ENCODE measurements at places on chromosomes 5 and 9. TPM values are rescaled to one million over a fixed set of nuclear protein-coding genes. Genes with fewer than 3 reads are reported as not detected.

The PRRX2 gene
- total RNA-seq: not detected

The LHX3 gene
- not detected for total RNA-seq

The GABRA6 gene
- not detected for total RNA-seq

The HTR4 gene
- not detected for total RNA-seq

The BRINP1 gene
- not detected for total RNA-seq

The RGMB gene
- total RNA-seq: 18.7 TPM

The PIP5K1B gene
- 0.49 TPM for total RNA-seq

The IRX1 gene
- total RNA-seq: not detected

The STK32A gene
- total RNA-seq: not detected

The OR1Q1 gene
- 0.69 TPM for total RNA-seq

The ITGA2 gene
- 0.16 TPM for total RNA-seq

- no peaks in the 10 kb centered on the region for H3K36me3 ChIP-seq
- no peak overlapping the region for H3K4me3 ChIP-seq
- H3K4me1 ChIP-seq: no peaks in the 10 kb centered on the region
- no peak for DNase-seq
- no peaks in the 10 kb centered on the region for H3K27me3 ChIP-seq
- H3K27ac ChIP-seq: no peak overlapping the region
Observed at GRCh38 chr5:34541067-34541466, 115.1 kb upstream of the RAI14 start.

GRCh38 chr9:104094534-104095015, 466 bp downstream of the SMC2 start:
- H3K4me3 ChIP-seq: peak overlapping the region; percentile 87
- no peak for DNase-seq
- peaks cover 11% of the 10 kb centered on the region for H3K4me1 ChIP-seq
- H3K36me3 ChIP-seq: no peaks in the 10 kb centered on the region
- no peaks in the 10 kb centered on the region for H3K27me3 ChIP-seq
- peak overlapping the region; percentile 94 for H3K27ac ChIP-seq

GRCh38 chr5:16889203-16889971, 46.7 kb downstream of the MYO10 start:
- no peaks in the 10 kb centered on the region for H3K27me3 ChIP-seq
- no peaks in the 10 kb centered on the region for H3K36me3 ChIP-seq
- H3K4me3 ChIP-seq: no peak overlapping the region
- H3K27ac ChIP-seq: no peak overlapping the region

DNA sequence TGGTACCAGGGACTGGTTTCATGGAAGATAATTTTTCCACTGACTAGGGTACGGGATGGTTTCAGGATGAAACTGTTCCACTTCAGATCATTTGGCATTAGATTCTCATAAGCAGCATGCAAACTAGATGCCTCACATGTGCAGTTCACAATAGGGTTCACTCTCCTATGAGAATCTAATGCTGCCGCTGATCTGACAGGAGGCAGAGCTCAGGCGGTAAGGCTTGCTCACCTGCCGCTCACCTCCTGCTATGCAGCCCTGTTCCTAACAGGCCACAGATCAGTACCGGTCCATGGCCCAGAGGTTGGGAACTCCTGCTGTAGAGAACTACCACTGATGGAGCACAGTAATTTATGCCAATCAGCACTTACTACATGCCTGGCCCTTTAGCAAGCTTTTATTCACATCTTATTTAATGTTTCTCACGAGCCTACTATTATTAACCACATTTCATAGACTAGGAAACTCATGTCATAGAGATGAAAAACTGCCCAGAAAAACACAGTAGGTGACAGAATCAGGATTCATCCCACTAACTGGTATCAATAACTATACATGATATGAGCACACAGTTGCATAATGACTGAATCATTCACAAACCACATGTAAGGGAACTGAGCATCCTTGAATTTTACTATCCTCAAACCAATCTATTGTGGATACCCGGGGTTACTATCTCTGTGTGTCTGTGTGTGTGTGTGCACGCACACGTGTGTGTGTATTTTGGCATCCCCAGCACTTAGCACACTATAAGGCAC, 46.5 kb downstream of the SVEP1 start:
- H3K4me3 ChIP-seq: no peak overlapping the region
- DNase-seq: no peak
- no peaks in the 10 kb centered on the region for H3K36me3 ChIP-seq

DNA sequence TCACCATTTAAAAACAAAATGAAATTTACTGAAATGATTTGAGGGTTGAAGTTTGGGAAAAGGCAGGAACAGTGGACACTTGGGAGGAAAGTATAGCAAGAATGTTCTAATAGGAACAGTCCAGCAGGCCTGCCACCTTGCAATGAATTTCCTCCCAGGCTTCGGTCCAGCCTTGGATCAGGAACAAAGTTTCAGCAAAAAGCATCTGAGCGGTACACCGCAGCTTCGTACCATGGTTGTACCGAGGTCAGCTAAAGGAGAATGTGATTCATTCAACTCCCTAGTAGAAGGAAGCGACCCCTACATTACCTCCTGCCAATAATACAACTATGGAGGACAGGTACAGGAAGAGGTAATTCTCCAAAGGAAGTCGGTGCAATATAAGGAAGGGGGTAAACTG, 111.4 kb downstream of the ENC1 start:
- H3K4me1 ChIP-seq: no peaks in the 10 kb centered on the region
- H3K4me3 ChIP-seq: no peak overlapping the region
- no peaks in the 10 kb centered on the region for H3K27me3 ChIP-seq
- DNase-seq: no peak

- H3K36me3 ChIP-seq: no peaks in the 10 kb centered on the region
- no peak overlapping the region for H3K27ac ChIP-seq
- H3K27me3 ChIP-seq: no peaks in the 10 kb centered on the region
- H3K4me3 ChIP-seq: no peak overlapping the region
- H3K4me1 ChIP-seq: no peaks in the 10 kb centered on the region
Observed at GRCh38 chr9:9612270-9612669, 1000.5 kb downstream of the PTPRD start.

DNA sequence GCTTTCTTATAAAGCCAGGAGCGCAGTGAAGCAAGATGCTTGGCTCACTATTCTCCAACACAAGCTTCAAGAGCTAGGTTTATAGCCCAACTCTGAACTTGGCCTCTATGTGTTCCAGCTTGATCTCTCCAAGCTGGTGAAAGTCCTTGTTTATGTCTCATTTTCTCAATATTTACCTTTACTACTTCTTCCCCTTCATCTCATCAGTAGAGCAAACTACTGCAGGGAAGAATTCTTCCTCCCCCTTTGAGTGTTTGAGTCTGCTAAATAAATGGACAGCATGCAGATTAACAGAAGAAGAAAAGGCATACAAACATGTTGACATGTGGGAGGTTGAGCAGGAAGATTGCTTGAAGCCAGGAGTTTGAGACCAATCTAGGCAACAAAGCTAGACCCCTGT, 460.7 kb downstream of the ZNF608 start:
- H3K36me3 ChIP-seq: no peaks in the 10 kb centered on the region
- H3K27me3 ChIP-seq: no peaks in the 10 kb centered on the region
- no peak overlapping the region for H3K27ac ChIP-seq

DNA sequence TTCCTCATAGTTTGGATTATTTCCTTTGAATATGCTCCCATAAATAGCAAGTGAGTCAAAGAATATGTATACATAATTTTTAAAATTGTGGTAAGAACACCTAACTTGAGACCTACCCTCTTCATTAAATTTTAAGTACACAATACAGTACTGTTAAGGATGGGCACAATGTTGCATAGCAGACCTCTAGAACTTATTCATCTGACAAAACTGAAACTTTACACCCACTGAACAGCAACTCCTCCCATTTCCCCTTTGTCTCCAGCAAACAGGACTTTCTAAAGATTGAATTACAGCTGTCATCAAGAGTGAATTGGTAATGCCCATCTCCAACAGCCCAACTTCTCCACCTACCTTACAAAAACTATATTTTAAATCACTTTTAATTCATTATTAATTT, 388.9 kb downstream of the HTR1A start:
- no peaks in the 10 kb centered on the region for H3K4me1 ChIP-seq
- no peaks in the 10 kb centered on the region for H3K27me3 ChIP-seq
- no peaks in the 10 kb centered on the region for H3K36me3 ChIP-seq
- DNase-seq: no peak
- H3K4me3 ChIP-seq: no peak overlapping the region

- H3K27ac ChIP-seq: no peak overlapping the region
- no peaks in the 10 kb centered on the region for H3K4me1 ChIP-seq
- H3K27me3 ChIP-seq: no peaks in the 10 kb centered on the region
- no peak overlapping the region for H3K4me3 ChIP-seq
- no peaks in the 10 kb centered on the region for H3K36me3 ChIP-seq
Observed at GRCh38 chr5:75729321-75729720, 12.1 kb upstream of the POC5 start.

- H3K27ac ChIP-seq: peak overlapping the region; percentile 95
- DNase-seq: no peak
- peak overlapping the region; percentile 8 for H3K4me3 ChIP-seq
- H3K36me3 ChIP-seq: no peaks in the 10 kb centered on the region
Observed at GRCh38 chr9:71764891-71765290, 3.4 kb downstream of the CEMIP2 start.

GRCh38 chr5:57566914-57567313, 84.3 kb upstream of the ACTBL2 start:
- no peak for DNase-seq
- no peaks in the 10 kb centered on the region for H3K36me3 ChIP-seq
- no peaks in the 10 kb centered on the region for H3K27me3 ChIP-seq
- no peaks in the 10 kb centered on the region for H3K4me1 ChIP-seq
- H3K4me3 ChIP-seq: no peak overlapping the region

DNA sequence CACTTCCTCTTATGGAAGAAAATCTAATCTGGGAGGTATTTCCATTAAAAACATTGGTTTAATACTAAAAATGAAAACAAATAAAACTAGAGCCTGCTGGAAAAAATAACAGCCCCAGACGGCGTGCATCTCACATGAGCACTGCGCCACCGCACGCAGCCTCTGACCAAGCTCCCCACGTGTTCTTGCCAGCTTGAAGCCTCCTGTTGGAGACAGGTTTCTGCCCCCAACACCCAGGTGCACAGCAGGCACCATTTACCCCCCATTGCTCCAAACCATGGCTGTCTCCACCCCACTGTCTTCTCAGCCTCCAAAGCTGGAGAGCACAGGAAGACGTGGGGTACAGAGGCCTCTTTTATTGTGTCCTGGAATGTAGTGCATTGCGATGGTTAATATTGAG, 10.7 kb upstream of the COL5A1 start:
- H3K4me3 ChIP-seq: no peak overlapping the region
- H3K36me3 ChIP-seq: no peaks in the 10 kb centered on the region
- H3K27ac ChIP-seq: no peak overlapping the region

DNA sequence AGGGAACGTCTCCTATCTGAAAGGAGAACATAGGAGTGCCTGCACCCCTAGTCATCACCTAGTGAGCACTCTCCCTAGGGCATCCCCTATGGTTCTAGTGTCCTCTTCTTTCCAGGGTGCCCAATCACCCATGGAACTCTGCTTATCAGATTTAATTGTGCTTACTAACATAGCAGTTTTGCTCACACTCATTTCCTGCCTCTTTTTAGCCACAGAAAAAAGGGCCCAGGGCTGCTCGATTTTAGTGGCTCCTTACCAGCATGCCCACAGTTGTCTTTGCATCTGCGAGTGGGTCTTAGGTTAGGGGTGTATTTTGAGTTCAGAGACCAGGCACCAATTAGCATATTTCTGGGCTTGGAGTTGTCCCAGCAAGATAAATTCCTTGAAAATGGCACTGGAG, 1110.2 kb downstream of the TAF11L14 start:
- H3K27ac ChIP-seq: peak overlapping the region; percentile 79
- H3K4me3 ChIP-seq: peak overlapping the region; percentile 98
- H3K36me3 ChIP-seq: no peaks in the 10 kb centered on the region
- no peaks in the 10 kb centered on the region for H3K27me3 ChIP-seq
- no peak for DNase-seq
- H3K4me1 ChIP-seq: peaks cover 28% of the 10 kb centered on the region

- no peak overlapping the region for H3K27ac ChIP-seq
- H3K4me1 ChIP-seq: no peaks in the 10 kb centered on the region
- H3K4me3 ChIP-seq: no peak overlapping the region
- no peak for DNase-seq
- H3K27me3 ChIP-seq: no peaks in the 10 kb centered on the region
Observed at GRCh38 chr5:178355671-178356070, 123.1 kb upstream of the PHYKPL start.

DNA sequence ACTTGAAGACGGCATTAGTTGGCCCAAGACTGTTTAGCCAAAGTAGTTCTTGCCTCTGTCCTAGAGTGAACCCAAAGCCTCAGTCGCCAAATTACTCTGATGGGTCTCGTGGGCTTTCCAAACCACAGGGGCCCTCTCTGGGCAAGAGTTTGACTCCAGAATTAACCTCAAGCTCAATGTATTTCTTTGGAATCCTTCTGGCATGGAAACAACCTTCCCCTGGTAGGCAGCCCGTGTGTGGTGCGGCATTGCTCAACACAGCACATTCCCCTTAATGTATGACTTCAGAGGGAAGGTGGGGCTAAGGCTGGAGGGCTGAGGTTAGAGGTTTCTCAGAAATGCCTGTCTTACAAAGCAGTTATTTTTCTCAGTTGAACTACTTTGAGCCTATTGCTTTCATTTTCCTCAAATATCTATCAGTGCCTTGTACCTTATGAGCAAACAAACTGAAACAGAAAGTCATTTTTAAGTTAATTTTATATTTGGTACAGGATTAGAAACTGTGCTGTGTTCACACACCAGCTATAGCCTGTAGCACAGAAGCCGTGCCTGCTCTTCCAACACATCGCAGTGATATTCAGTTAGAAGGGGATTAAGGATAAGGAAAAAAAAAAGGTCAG, 123.9 kb upstream of the HAPLN1 start:
- H3K36me3 ChIP-seq: no peaks in the 10 kb centered on the region
- no peak overlapping the region for H3K4me3 ChIP-seq
- no peak for DNase-seq
- H3K4me1 ChIP-seq: no peaks in the 10 kb centered on the region
- H3K27ac ChIP-seq: no peak overlapping the region
- no peaks in the 10 kb centered on the region for H3K27me3 ChIP-seq

Measured in naive thymus-derived CD4-positive, alpha-beta T cell (primary cell).